ENCODE measurements at places on chromosomes 1 and 21. TPM values are rescaled to one million over a fixed set of nuclear protein-coding genes. Genes with fewer than 3 reads are reported as not detected.

Gene CCDC17
- total RNA-seq, result 0.53 TPM

Gene AGMAT
- total RNA-seq, result 1.1 TPM

Gene TLR5
- total RNA-seq, result 0.12 TPM

Gene ELF3
- total RNA-seq, result 0.12 TPM

Gene SRGAP2C
- 24.8 TPM for total RNA-seq

Gene MRPL55
- 65.7 TPM for total RNA-seq

Gene PCP4L1
- total RNA-seq, result not detected

Gene RABIF
- total RNA-seq, result 9.0 TPM

Gene TAS1R1
- total RNA-seq, result 0.44 TPM

Gene GRHL3
- total RNA-seq, result not detected

Gene PPIAL4G
- 0.06 TPM for total RNA-seq

Gene GBP7
- not detected for total RNA-seq

Gene LAPTM5
- total RNA-seq, result 0.44 TPM

Gene SLC9C2
- not detected for total RNA-seq

Gene HSF2BP
- total RNA-seq, result 1.2 TPM

Gene SAMD13
- total RNA-seq, result 1.1 TPM

Gene HOOK1
- total RNA-seq, result 0.06 TPM

Gene FBXO2
- 0.25 TPM for total RNA-seq

Measured in aortic smooth muscle cell (primary cell).